ENCODE measurements at places on chromosomes 7 and 10.
A peak's percentile ranks its signal among the peaks of the same experiment; 100 is the strongest.

DNA sequence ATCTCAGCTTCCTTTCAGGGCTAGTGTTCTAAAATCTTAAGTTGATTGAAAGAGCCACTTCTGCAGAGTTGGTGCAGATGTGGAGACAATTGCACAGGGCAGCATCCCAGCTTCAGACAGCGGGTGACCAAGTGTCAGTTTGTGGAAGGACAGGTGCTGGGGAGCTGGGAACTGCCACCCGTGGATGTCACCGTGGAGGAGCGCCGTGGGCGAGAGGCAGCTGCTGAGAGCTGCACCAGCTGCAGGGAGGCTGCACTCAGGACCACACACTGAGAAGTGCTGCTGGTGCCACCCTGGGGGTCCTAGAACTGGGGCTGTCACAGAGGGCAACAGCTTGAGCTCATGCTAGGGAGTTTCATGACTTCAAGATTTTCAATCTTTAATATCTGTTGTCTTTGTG, 543.0 kb upstream of the FZD8 start:
- DNase-seq: no peak

DNA sequence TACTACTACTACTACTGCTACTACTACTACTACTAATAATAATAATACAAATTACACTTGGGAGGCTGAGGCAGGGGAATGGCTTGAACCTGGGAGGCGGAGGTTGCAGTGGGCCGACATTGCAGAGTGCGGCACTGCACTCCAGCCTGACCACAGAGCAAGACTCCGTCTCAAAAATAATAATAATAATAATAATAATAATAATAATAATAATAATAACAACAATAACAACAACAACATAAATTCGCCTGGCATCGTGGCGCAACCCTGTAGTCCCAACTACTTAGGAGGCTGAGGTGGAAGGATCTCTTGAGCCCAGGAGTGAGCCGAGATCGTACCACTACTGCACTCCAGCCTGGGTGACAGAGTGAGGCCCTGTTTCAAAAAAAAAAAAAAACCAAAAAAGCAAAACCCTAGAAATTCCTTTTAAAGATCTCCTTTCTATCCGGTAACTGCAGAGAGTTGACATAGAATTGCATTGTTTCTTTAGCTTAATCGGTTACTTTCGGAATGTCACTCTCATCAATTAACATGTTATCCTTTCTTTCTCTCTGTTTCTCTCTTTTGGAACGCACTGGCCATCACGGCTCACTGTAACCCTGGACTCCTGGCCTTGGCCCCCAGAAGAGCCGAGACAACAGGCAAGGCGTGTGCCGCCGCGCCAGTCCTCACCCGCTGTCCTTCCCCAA, 972 bp downstream of the PHYH start:
- no peak for DNase-seq

DNA sequence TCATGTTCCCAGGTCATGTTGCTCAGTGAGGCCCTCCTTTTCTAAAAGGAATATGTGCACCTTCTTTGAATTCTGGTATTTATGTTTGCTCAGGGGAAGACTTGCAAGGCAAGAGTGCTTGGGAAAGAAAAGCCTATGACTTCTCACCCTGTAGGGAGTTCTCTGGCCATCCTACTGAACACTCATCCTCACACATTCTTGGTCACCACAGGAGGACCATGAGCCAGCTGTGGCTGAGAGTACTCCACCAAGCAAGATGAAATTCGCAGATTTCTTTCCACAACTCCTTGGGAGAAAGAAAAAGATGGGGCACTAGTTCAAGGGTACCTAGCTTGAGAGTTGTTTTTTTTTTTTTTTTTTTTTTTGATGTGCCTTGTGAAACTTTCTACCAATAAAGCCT, 179.6 kb downstream of the FZD1 start:
- DNase-seq: no peak

DNA sequence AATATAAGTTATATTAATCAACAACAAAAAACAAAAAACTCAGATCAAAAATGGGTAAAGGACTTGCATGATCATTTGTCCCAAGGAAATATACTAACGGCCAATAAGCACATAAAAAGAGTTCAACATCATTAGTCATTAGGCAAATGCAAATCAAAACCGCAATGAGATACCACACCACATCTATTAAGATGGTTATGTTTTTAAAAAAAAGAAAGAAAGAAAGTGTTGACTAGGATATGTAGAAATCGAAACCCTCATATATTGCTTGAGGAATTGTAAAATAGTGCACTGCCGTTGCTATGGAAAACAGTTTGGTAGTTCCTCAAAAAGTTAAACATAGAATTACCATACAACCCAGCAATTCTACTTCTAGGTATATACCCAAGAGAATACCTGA, 39.4 kb upstream of the CTNNA3 start:
- no peak for DNase-seq

DNA sequence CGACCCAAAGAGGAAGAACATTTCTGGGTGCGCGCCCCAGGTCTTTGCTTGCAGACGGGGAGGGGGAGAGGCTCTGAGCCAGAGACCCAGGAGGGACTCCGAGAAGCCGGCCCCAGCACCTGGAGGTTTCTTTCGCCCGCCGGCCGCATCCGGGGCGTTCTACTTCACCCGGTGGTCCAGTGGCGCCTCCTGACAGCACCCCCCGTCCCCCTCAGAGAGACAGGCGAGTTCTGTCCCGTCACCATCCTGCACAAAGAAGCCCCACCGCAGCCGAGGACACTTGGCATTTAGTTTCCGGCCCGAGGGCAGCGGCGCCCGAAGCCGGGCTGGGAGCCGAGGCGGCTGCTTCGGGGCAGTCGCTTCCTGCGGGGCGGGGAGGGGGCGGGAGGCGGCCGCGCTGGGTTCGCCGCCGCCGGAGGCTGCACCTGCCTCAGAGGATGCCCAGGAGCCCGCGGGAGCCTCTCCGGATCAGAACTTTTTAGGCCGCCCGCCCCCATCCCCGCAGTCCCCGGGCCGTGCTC, at the start of gene TMEM178B:
TMEM178B (plus strand) TSS at position 424 of the 521 bp plus-strand sequence.
- no peak for DNase-seq

GRCh38 chr10:14001298-14002040, 329.3 kb downstream of the FRMD4A start:
- DNase-seq: no peak

- DNase-seq: no peak
These were observed 12.6 kb downstream of the HPS1 start for GRCh38 chr10:98433881-98434732.

- DNase-seq: no peak
These were observed 856.4 kb downstream of the LRMDA start for GRCh38 chr10:76287856-76288255.

- DNase-seq: no peak
These were observed 57.3 kb upstream of the FGFR2 start for GRCh38 chr10:121655254-121656144.

GRCh38 chr7:26447116-26447515, 155.5 kb downstream of the SNX10 start:
- no peak for DNase-seq

- DNase-seq: no peak
These were observed 123.6 kb upstream of the GDF10 start for GRCh38 chr10:47176206-47176902.

GRCh38 chr7:154844499-154844898, 158.4 kb downstream of the PAXIP1 start:
- DNase-seq: no peak

DNA sequence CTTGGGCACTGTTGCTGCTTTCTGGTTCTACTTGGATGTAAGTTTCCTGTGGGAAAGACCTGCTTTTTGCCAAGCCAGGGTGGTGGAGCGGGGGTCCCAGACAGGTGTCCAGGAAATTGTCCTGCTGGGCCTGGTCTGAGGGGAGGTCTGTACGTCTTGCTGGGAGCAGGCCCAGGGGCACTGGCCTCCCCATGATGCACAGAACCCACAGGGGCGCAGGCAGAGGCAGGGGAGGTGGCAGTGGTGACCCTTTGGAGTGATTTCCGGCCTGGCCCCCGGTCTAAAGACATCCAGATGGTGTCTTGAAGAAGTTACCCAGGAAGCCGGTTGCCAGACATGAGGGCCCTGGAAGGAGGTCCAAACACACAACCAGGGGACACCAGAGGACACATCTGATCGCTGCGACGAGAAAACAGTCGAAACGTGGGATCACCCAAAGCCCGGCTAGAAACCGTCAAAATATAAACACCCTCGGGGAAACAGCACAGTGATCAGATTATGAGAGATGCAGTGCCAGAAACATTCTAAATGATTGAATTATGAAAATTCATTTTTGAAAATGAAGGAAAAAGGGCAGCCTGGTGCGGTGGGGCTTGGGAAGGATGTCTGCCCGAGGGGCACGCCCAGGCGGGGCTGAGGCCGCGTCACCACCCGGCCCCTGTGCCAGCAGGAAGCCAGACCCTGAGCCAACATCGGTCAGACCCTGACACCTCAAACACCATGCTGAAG, 59.6 kb downstream of the TMEM270 start:
- no peak for DNase-seq

DNA sequence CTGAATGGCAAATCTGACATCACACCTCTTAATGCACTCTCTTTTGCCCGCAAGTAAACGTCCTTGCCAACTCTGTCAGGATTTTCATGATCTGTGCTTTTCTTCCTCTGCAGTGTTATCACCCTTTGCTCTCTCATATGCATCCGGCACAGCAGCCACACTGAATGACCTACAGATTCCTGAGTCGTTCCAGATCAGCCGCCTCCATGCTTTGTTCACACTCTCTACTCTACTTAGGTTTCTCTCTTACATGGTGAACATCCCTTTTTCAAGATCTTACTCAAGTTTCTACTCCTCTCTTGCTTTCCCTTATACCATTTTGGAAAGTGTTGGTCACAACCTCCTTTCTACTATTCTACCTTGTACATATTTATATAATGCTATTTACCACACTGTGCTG, 127.7 kb upstream of the AOAH start:
- DNase-seq: no peak

DNA sequence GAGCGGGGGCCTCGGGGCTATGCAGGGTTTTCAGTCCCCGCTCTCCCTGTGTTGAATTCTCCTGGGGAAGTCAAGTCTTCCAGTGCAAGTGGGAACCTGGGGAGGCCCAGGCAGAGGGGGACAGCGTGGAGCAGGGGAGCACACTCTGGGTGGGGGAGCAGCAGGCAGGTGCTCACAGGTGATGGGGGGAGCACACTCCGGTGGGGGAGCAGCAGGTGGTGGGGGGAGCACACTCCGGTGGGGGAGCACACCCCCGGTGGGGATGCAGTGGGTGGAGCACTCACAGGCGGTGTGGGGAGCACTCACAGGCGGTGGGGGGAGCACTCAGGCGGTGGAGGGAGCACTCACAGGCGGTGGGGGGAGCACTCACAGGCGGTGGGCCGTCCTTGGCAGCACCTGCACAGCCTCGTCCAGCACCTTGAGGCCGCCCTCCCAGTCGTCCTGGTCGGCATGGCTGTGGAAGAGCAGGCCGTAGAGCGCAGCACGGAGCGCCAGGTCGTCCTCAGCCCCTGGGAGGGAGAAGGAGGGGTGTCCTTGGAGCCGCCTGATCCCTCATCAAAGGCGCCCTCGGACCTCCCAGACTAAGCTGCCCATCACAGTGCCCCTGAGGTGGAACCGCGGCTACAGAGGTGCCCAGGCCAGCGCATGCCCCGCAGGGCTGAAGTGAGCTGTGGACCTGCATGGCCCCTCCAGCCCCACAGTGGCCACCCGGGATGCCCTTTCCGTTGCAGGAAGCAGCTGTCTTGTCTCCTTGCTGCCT, 56.7 kb downstream of the CFAP46 start:
- DNase-seq: no peak

GRCh38 chr10:76491216-76491615, 1059.8 kb downstream of the LRMDA start:
- DNase-seq: peak; percentile 2

All from fibroblast of the conjunctiva (primary cell).